Right forelimb (tissue), 1 donor: ENCODE measurements at places on chromosomes 13 and 19.

DNA sequence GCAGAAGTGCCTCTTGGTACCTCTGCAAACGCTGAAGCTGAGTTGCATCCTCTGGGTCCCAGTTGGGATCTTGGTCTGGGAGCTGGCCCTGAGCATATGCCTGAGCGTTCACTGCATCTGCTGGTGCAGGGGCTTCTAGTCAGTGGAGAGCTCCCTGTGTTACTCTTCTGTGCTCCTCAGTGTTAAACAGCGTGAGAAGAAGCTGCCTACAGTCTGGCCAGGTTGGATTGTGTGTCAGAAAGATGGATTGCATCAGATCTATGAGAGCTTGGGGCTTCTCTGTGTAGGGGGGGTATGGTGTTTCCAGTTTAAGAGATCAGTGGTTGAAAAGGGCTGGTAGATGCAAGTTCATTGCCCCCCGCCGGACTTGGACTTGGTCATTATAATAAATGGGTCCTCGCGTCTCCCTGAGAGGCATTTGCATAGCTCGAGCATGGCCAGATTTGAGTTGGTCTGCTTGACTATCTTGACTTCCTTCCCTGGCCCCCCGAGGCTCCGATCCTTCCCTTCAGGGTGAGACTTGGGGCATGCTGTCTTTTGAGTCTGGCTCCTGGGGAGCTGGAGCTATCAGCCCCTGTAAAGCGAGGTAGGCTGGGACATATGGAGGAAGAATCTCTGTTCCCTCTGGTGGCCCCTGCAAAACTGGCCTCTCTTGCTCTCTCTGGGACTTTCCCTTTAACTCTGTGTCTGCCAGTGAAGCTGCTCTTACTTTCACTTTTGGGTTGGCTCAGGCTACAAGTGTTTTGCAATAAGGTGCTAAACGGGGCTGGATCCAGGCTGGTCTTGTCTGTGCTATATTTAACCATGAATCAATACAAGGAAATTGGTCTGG is 52.9 kb downstream of the OR10H4 start:
- DNase-seq, result peak; percentile 42

DNA sequence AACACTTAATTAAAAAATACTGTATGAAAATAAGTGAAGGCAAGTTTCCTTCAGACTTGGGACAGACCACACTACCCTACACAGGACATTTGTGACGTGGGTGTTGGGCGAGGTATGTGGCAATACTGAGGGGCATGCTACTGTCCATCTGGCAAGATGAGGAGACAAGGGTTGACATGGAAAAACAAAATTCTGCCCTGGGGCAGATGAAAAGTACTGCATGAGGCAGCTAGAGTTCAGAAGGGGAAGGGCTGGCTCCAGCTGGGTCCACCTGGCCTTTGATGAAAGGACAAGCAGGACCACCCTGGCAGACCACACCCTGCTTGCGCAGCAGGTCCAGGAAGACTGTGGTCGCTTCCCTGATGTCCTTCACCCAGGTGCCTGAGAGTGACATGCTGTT is 43.2 kb downstream of the LATS2 start:
- DNase-seq, result no peak

DNA sequence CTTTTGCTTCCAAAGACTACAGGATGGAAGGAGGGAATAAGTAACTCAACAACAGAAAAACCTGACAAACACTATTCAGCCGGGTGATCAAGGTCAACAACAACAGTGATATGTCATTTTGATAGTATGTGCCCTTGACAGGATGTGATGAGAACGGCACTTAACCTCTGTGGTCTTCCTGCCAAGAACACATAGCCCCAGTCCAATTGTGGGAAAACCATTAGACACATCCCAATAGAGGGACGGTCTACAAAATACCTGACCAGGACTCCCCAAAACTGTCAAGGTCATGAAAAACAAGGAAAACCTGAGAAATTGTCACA is 43.1 kb upstream of the AMER2 start:
- no peak for DNase-seq

GRCh38 chr19:18782559-18783225 is 8.4 kb downstream of the COMP start:
- DNase-seq, result no peak

DNA sequence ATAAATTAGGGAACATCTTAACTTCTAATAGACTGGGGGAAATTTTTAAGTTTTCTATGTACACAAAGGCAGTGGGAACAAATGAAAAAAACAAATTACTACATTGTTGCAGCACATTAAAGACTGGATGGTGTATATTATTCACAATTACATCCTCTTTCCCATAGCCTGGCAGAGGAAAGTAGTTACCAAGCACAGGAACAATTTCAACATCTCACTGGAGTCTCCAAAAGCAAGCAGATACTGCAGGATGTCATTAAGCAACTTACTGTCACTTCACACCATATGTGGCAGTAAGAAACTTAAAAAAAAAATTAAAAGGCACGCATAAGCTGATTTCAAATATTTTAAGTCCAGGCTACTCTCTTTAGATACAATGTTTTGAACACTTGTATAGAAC is 6.4 kb upstream of the EFNB2 start:
- no peak for DNase-seq

GRCh38 chr19:32337084-32337808 is 8.2 kb upstream of the ZNF507 start:
- no peak for DNase-seq

DNA sequence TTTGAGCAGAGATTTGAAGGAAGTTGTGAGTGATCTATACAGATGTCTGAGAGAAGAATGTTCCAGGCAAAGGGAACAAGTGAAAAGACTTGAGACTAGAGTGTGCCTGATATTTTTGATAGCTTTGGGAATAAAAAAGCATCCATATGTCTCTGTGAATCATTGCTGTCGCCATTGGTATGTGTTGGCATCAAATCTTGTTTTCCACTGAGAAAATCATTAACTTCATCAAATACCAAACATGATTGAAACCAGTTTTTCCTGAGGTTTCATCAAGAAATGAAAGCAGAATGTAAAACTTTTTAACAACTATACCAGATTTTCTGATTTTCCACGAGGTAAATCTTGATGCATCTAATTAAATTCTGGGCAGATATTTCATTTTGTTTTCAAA is 862.6 kb downstream of the DIAPH3 start:
- no peak for DNase-seq

- DNase-seq, result no peak
These were observed 10.8 kb upstream of the ZNF799 start for GRCh38 chr19:12411893-12412292.

DNA sequence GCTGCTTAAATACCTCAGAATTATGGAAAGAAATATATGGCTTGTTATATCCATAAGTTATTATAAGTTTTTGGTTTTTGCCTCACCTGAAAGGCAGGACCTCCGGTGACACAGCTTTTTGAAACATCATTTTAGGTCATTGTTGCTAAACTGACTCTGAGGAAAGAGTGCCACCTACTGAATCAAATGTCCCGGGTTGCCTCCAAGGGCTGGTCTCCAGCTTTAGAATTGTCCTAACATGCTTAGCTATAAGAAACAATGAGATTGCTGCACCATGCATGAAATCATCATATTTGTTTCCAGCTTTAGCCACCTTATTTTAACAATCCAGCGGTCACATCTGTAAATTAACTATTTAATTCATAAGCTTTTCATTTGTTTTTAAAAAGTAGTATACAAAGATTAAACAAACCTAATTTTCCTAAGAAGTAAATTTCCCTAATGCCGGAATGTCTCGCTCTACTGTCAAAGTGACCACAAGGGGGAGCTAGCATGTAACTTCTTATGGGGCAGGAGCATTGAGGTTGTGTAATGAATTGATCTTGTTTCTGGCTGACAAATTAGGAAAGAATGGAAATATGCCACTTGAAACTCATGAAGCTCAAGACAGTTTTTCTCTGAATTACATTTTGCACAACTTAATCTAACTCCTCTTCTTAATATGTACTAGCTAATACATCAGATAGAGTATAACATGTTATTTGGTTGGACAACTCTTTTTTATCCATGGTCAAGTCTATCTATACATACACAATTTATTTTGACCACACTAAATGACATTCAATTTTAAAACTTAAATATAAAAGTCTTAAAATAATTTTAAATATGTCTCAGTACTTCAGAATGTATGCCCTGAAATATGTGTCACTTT is 6.7 kb upstream of the PCDH17 start:
- DNase-seq, result peak; percentile 44

- DNase-seq, result no peak
These were observed 135.6 kb downstream of the KLF12 start for GRCh38 chr13:73998631-73999030.

DNA sequence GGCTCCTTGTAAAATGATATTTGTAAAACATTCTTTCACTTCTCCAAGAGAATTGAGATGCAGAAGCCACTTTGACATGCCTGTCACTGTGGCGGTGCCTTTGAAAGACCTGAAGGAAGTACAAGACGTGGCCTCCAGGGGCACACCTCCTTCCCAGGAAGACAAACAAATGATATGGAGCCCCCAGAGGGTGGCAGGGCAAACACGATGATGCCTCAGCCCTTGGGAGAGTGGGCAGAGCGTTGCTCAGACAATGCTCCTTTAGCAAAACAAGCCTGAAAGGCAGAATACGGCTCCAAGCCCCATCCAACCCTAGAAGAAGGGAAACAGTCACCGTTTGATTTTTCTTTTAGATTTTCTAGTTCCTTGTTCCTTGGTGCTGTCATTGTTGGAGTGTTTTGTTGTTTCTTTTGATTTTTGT is 9.2 kb upstream of the ATP12A start:
- DNase-seq, result no peak

GRCh38 chr13:87669379-87669978 is 1.7 kb upstream of the SLITRK5 start:
- DNase-seq, result no peak

DNA sequence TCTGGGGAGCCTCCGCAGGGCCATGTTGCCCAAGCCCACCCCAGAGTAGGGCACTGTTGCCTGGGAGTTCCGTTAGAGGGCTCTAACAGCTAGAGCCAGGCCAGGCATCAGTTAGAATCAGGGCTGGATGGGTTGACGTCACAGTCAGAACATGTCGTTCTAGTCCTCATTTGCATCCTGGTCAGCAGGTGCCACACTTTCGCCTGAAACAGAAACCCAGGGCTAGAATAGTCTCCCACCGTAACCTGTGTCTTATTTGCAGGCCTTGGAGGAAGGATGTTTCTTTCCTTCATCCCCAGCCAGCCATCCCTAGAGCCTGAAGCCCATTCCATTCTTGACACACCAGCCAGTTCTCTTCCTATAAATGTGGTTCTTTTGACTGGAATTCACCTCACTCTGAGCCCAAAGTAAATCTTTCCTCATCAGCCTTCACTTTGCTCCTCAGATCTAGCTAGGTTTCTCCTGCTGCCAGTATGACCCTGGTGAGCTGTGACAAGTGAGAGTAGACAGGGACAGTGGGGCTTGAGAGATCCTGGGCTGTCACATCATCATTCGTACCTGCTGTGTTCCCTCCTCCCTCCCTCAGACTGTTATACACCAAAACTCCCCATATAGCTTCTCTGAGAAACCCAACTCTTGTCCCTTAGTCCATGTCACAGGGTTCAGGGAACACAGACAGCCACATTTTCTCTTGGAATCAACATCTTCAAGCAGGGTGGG is 12.2 kb upstream of the CCDC97 start:
- DNase-seq, result no peak

- no peak for DNase-seq
These were observed 327.8 kb downstream of the SUCLA2 start for GRCh38 chr13:47673009-47673850.

GRCh38 chr19:17448131-17448967 is at the start of gene TMEM221:
TSS of gene TMEM221 (minus strand) at chr19:17448668. CDS start at chr19:17448462, 206 bp downstream.
- DNase-seq, result peak; percentile 73

DNA sequence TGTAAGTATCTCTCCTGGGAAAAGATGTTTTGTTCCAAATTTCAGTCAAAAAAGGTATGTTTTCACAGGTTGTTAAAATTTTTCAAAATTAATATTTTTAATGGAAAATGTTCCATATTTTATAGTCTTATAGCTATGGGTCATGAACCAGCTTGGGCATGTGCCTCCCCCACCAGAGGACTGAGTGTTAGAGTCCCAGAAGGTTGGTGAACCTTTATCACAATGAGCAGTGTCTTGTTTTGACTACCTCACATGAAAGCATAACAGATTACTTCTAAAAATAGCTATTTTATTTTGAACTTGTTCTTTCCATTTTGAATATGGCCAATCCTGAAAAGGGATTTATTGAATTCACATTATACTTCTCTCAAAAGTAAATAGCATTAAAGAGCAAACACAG is 112.5 kb upstream of the TSC22D1 start:
- DNase-seq, result no peak

DNA sequence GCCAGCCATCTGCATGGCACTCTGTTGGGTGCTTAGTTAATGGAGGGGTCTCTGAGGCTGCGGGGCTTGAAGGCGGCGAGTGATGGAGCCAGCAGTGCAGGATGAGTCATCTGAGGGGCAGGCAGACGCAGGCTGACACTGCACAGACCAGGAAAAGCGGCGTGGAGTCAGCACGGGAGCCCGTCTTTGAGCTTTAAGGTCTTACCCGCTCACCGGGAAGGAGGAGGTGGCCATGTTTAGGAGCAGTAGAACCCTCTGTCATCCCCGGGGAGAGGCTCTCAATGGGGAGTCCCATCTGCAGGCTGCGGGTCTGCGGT is 13.1 kb downstream of the NAXD start:
- DNase-seq, result no peak

- no peak for DNase-seq
These were observed 533 bp downstream of the LRCH1 start for GRCh38 chr13:46553521-46553885.

GRCh38 chr19:2032296-2032941 is 16.9 kb upstream of the BTBD2 start:
- peak; percentile 94 for DNase-seq

DNA sequence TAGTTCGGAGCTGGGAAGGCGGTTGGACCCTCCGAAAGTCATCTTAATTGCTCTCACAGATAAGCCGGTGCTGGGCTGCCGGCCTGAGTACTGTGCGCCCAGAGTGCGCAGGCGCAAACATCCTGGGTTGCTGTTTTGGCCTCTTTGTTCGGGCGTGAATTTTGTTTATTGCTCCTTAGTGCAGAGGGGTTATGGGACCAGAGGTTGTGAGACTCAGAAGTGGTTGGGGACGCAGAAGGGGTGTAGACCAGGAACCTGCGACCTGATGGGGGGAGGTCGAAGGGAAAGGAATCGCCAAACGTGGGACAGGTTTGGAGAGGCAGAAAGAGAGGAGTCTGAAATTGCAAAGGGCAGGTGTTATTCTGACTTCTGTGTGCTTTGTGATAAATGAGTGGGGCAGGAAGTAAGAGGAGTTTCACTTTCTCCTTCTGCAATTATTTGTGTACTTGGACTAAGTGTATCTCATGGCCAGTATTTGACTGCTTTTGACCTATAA is 607 bp upstream of the ZNF566 start:
- DNase-seq, result no peak

DNA sequence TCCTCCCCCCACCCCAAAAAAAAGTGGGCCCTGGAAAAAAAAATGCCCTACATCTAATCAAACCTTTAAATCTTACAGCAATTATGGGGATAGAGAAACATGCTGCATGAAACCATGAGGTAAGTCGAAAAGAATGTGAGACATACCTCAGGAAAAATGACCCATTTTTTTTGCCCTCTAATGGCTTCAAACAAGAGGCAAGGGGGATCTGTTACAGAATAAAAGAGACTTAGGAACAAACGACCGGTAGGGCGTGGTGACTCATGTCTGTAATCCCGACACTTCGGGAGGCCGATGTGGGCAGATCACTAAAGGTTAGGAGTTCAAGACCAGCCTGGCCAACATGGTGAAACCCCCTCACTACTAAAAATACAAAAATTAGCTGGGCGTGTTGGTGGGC is 8.4 kb downstream of the RGL3 start:
- no peak for DNase-seq

GRCh38 chr13:109213714-109214113 is 572.7 kb downstream of the IRS2 start:
- no peak for DNase-seq
